ENCODE measurements at places on chromosomes 5 and 9.
A peak's percentile ranks its signal among the peaks of the same experiment; 100 is the strongest.

DNA sequence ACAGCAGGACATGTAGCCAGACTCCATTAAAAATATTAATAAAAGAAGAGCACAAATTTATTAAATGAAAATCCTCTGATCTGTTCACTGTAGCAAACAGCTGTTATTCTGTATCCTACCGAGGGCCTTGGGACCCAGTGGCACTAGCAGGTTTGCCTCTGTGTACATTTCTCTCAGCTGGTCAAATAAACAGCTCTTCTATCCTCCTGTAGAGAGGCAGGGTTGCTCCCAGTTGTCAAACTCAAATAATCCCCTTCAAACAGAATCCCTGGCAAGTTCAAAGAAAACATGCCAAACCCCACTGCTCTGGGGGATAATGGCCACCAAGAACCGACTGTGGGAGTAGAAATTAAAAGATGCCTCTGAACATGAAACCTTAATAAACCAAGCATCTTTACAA, 1262.0 kb upstream of the DMAC1 start:
- DNase-seq, result no peak

GRCh38 chr5:129459777-129460671, at the start of gene ADAMTS19:
Gene ADAMTS19 (plus strand): TSS chr5:129460298. CDS start chr5:129460392, 94 bp downstream.
- DNase-seq, result no peak

GRCh38 chr9:134637696-134638501, 3.7 kb upstream of the COL5A1 start:
- DNase-seq, result no peak

- DNase-seq, result no peak
These were observed 138.8 kb upstream of the COL5A1 start for GRCh38 chr9:134502809-134503211.

DNA sequence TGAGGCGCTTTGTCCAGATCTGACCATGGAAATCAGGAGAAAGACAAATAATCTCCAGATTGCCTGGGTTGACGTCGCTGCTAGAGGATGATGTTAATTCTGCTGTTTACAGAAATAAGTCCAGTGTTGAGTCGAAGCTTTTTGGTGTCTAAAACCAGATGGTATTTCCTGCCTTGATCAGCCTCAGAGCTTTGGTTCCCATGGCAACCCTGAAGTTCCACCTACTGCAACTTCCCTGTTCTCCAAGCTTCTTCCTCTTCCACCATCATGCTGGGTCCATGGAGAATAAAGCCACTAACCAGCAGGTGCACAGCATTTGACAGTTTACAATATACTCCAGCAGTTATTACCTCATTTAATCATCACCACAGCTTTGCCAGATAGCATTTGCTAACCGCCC, 18.0 kb upstream of the GABBR2 start:
- no peak for DNase-seq

DNA sequence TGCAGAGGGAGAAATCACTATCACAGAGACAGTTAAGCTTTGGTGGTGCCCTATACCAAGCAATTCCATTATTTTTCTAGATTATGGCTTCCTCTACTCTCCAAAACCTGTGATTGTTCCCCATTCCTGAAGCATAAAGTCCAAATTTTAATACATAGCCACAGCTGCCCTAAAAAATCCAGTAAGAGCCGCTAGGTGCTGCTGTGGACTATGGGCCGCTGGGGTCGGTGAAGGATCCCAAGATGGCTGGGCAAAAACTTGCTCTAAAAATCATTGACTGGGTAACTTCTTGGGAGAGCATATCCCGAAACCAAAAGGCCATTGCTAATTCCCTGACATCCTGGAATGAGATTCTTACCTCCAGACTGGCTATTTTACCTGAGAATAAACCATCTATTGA, 245.3 kb downstream of the NFIB start:
- DNase-seq, result no peak

- no peak for DNase-seq
These were observed 25.8 kb upstream of the IFNA14 start for GRCh38 chr9:21265421-21266189.

GRCh38 chr5:960551-960950, 48.1 kb upstream of the NKD2 start:
- DNase-seq, result no peak

GRCh38 chr5:151740336-151740942, 18.0 kb downstream of the ATOX1 start:
- peak; percentile 25 for DNase-seq

DNA sequence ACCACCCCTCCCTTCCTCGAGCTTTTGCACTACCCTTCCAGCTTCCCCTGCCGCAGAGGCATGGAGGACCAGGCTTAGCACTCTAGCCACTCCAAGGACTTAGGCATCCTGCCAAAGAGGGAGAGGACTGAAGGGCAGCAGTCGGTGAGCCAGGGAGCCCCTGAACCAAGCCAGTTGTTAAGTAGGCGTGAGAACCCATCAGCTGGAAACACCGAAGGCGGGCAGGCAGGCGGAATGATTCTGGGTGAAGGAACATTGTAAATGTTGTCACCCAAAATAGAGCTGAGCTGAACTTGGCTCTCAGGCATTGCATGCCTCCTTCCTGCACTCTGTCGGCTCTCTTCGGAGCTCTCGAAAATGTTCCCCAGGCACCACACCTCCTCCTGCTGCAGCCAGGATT, 42.8 kb downstream of the NRG2 start:
- DNase-seq, result no peak

- DNase-seq, result no peak
These were observed 678 bp downstream of the SLC2A6 start for GRCh38 chr9:133477992-133478850.

Measured in activated CD4-positive, alpha-beta T cell treated with anti-CD3 and anti-CD28 coated beads for 4 hours (primary cell).